ENCODE measurements at places on chromosomes 5 and 9.

GRCh38 chr5:143680672-143681259, 131.2 kb upstream of the HMHB1 start:
- DNase-seq: no peak

GRCh38 chr5:133868946-133869518, 99.4 kb downstream of the C5orf15 start:
- peak; percentile 63 for DNase-seq

DNA sequence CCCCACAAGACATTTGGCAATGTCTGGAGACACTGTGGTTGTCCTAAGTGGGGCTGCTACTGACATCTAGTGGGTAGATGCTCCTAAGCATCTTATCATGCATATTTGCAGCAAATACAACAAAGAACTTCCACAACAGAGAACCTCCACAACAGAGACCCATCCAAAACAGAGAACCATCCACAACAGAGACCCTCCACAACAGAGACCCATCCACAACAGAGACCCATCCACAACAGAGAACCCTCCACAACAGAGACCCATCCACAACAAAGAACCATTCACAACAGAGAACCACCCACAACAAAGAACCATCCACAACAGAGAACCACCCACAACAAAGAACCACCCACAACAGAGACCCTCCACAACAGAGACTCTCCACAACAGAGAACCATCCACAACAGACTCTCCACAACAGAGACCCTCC, 32.8 kb downstream of the ARPC5L start:
- peak; percentile 42 for DNase-seq

GRCh38 chr5:78760366-78760765, 111.8 kb upstream of the LHFPL2 start:
- no peak for DNase-seq

DNA sequence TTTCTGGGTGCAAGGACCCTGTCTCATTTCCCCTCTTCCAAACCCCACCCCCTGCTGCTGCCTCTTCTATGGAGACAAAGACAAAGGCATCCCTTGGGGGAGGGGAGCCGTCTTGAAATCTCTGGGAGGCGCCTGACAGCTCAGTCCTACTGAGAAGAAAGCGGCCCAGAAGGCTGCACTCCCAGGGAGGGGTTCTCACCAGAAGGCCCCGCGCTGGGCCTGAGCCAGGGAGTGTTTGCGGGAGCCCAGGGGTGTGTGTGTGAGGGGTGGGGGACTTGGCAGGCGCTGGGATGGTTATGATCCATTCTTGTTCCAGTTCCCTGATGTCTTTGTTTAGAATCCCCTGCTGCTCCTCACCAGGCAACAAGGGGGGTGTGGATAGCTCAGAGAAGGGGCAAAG, 45.7 kb upstream of the ALDH1B1 start:
- peak; percentile 11 for DNase-seq

- peak; percentile 26 for DNase-seq
These were observed 2.2 kb upstream of the ELL2 start for GRCh38 chr5:95963650-95964410.

DNA sequence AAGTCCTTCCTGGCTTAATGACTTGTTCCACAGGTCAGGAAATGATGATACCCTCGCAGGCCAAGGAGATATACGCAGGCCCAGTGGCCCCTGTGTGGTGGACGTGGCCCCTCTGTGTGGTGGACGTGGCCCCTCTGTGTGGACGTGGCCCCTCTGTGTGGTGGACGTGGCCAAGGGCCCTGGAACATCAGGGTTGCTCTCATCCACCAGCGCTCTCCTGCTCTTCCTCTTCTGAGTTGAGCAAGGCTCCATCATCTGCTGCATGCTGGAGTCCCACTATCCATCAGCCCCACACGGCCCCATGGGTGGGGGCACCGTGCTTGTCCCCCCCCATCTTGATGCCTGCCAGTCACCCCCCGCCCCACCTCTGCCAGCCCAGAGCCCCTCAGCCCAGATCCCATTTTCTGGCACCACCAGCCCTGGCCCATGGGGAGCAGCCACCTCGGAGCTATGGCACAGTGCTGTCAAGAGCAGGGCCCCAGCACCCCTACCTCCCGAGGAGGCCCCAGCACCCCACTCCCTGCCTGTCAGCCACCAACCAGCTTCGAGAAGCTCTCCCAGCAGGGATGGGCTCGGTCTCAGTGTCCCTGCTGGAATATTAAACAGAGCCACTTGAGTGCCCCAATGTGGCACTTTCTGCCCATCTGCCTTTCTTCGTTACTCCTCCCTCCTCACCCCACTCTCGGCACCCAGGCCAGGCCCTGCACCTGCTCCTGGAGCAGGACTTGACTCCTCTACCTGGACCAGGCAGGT, 8.1 kb downstream of the LRRC14B start:
- DNase-seq: no peak

GRCh38 chr5:60196385-60197113, 303.0 kb upstream of the PDE4D start:
- DNase-seq: peak; percentile 98

DNA sequence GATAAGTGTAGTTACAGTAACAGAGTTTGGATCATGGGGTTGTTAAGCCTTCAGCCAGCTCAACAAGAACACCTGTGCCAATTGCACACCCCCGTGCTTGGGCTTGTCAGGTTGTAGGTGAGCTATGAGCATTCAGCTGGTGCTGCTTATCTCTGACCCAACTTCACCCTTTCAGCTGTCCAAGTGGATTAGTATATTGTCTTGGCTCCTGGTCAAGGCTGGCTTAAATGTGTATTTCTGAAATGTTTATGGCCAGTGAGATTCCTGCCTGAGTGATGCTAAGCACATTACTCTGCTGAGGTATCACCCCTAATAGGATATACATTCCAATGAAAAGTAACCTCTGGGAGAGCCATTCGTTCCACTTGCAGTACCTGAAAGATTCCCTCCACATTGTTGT, 44.2 kb upstream of the LMNB1 start:
- DNase-seq: no peak

- peak; percentile 58 for DNase-seq
These were observed 66.5 kb upstream of the HSPA9 start for GRCh38 chr5:138641547-138642298.

Measured in fibroblast of skin of right quadriceps (primary cell).